ENCODE measurements at places on chromosomes 7 and 10.

DNA sequence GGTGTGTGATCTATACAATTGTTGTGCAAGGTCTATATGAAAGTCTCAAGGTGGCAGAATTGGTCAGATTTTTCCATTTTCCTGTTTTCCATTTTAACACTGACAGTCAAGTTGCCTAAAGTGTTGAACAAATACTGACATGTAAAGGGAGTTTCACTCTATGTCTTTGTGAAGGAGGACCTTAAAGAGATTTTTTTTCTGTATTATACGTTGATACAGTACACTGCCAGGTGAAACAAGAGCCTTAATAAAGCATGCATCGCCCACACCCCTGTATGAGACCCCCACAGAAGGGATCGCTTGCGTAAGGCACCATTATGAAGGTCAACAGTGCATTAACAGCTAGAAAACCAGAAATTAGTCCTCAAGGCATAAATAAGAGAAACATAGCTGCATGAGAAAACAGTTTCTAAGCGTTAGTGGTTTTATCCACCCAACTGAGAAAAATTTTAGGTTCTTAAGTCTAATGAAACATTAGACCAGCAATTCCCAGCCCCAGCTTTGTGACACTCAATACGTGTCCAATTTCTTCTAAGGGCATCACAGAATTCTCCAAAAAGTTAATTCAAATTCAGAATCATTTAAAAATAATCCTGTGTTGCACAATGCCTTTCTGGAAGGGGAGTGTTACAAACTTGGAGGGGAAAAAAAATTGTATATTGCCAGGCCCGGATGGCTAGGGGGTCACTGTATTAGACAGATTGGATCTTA is 6.9 kb downstream of the KLF6 start:
- DNase-seq, result no peak

DNA sequence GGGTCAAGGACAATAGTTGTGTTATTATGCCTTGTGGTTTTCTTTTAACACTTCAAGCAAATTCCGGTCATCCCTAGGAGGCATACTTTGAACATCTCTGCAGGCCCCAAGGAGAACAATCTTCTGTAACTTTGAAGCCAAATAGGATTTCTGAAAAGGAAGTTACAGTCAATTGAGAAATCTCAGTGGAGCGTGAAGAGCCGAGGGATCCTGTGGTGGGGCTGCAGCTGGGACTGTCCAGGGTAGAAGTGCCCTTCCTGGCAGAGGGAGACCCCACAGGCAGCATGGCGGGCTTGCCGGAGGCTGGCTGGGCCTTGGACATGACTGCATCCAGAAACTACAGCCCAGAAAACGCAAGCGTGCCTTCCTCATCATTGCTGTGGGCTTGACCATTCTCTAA is 179.7 kb downstream of the PTPN20 start:
- DNase-seq, result no peak

GRCh38 chr7:83648464-83649241 is at the start of gene SEMA3E:
Gene SEMA3E, minus strand, starts transcription at chr7:83649139.
- DNase-seq, result peak; percentile 32

GRCh38 chr10:132677096-132677472 is 108.9 kb downstream of the NKX6-2 start:
- no peak for DNase-seq

GRCh38 chr10:73810735-73811465 is 498 bp downstream of the NDST2 start:
- DNase-seq, result peak; percentile 16

DNA sequence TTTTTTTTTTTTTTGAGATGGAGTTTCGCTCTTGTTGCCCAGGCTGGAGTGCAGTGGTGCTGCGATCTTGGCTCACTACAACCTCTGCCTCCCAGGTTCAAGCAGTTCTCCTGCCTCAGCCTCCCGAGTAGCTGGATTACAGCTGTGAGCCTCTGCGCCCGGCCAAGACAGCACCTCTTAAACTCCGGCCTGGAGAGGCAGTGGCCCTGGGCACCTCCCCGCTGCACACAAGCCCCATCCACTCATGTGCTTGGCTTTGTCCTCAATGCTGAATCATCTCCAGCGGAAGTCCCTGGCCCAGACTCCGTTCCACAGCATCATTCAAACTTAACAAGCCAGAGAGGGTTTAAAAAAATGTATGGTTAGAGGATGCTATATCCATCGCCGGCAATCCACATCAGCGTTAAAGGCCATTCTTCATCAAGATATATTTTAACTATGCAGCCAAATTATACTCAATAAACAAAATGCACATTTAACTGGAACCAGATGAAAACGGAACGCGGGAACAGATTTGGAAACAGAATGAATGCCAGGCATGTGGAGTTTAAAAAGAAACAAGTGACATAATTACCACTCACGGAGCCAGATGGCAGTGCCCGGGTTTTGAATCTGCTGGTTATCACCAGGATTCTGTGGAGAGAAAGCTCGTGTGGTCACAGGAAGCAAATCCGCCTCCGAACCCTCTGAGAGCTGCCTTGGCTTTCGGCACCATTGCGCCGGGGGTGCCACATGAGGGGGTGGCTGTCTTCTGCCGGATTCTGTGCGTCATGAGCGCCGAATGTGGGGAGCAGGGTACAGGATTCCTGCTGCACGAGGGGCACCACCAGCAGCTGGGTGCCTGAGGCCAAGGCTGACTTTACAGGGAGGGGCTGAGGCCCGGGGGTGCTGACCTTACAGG is 45.6 kb upstream of the CFAP46 start:
- DNase-seq, result peak; percentile 77

- DNase-seq, result peak; percentile 75
These were observed 316.6 kb upstream of the ZNF32 start for GRCh38 chr10:43965033-43965917.

- DNase-seq, result no peak
These were observed 40.0 kb downstream of the EPDR1 start for GRCh38 chr7:37960483-37960882.

DNA sequence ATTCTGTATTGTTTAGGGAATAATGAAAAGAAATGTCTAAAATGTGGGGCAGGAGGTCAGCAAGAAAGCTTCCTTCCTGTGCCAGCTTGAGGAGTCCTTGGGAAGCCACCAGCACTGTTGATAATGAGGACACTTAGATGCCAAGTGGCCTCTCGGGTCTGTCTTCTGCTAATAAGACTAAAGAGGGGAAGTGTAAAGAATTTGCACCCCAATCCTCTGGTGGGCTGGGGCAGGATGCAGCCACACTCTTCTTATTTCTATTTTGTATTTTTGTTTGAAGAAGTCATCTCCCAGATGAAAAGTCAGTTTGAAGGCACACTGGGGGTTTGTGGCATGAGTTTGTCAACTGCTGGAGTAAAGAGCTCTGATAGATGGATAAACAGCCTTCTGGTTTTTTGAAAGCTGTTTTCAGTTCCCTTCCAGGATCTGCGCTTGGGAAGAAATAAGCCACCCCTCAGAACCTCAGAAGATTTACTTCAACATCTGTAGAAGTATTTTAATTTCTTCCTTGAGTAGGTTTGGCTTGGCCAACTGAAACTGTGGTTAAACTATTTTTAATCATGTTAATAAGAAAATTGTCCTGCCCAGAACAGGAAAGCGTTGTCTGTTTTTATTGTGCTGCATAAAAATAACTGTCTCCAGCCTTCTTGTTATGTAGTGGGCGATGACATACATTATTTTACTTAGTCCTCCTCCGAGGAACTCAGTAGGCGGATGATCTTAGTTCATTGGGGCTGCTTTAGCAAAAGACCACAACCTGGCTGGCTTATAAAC is 128.8 kb upstream of the GPR26 start:
- DNase-seq, result no peak

- DNase-seq, result no peak
These were observed 163.1 kb downstream of the CAMK1D start for GRCh38 chr10:12512332-12513002.

- DNase-seq, result no peak
These were observed 23.0 kb downstream of the CRPPA start for GRCh38 chr7:16398146-16399017.

DNA sequence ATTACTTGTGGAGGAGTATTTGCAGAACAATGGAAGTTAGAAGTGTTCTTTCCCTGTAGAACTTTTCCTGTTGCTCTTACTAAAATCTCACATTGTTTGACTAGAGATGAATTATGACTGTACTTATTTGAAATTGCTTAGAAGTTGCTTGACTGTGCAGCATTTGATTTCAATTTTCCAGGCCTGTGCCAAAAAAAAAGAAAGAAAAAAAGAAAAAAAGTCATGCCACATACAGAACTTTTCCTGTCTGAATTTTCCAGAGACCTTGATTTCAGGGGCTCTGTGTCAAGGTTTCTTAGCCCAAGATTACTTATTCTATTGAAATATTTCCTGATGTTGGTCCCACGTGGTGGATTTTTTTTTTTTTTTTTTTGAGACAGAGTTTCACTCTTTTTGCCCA is 3.5 kb upstream of the FAM171A1 start:
- DNase-seq, result no peak

Data from common myeloid progenitor, CD34-positive (primary cell).